ENCODE measurements at places on chromosomes 2 and 18.
A peak's percentile ranks its signal among the peaks of the same experiment; 100 is the strongest.

DNA sequence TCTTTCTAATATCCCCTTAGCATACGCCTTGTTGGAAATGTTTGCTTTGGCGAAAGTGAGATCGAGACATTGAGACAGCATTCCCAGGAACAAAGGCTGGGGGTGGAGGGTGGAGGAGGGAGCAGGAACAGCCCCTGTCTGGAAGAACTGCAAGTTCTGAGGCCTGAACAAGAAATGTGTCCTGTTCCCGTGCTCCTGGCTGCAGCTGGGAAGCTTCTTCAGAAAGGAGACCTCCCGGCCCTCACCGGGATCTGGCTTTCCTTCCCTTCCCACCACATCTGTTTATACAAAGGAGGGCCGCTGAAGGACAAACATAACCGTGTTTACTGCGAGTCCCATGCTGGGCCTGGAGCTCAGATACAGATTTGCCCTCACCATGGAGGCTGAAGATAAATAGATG, 35.9 kb downstream of the AFF3 start:
- no peak for DNase-seq

- DNase-seq: peak; percentile 17
Measured at GRCh38 chr18:43396266-43396665, 119.0 kb upstream of the SYT4 start.

DNA sequence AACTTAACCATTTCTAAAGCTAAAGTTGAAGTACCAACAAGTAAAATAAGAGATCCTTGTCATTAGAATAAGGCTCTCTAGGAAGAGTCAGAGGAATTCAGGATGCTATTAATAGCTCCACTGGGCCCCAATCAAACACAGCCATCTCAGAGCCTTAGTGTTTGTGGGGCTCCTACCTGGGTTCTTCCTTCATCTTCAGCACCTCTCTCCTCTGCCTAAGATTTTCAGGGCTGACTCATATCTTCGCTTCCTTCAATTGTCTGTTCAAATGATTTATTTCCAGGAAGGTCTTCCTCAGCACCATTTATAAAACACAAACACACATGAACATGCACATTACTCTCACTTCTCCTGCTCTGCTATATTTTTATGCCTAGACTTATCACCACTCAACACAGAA, 119.5 kb downstream of the COL6A3 start:
- no peak for DNase-seq

DNA sequence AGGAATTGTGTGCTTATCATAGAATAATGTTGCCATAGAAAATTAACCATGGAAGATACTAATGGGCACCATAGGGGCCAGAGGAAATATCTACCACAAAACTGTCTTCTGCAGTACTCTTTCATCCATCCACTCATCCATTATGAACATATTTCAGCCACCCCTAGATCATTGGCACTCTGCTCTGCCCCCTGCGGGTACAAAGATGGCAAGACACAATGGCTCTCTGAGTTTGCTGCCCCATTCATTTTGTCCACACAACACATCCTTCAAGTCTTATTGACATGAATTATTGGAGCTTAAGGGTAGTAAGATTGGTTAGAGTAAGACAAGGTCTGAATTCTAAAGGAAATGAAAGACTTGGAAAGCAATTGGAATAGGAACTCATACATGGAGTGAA, 1224.7 kb upstream of the CELF4 start:
- no peak for DNase-seq

DNA sequence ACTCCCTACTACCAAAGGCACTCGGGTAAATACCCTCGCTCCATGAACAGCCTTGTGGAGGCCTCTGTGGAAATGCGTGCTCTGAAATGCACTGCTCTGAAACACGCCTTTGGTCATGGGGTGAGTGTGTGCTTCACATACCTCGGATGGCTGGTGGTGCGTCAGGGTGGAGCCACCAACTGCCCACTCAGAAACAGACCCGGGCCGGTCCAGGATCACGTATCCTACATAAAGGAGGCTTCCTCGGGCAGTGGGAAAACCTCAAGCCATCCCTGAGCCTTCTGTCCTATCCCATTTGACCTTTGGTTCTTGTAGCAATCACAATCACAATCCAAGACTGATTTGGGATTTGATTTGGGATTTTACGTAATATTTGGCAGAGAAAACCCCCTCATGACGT, 53.5 kb upstream of the ZNF516 start:
- no peak for DNase-seq

DNA sequence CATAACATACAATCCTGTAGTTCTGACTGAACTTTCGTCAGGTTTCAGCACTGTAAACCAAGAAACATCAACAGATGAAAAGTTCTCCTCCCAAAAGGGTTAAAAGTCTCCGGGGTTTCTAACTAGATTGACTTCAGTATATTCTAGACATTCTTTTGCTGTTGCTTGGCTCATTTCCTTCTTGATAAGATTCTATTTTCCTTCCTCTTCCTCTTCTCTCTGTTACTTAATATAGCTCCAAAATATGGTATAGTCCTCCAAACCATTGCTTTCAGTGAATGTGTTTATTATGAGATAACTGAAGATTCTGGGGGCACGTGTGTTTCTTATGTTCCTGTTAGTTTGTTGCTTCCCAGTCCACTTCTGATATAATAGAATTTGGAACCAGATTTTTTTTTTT, 46.4 kb upstream of the MAP4K3 start:
- DNase-seq: no peak

DNA sequence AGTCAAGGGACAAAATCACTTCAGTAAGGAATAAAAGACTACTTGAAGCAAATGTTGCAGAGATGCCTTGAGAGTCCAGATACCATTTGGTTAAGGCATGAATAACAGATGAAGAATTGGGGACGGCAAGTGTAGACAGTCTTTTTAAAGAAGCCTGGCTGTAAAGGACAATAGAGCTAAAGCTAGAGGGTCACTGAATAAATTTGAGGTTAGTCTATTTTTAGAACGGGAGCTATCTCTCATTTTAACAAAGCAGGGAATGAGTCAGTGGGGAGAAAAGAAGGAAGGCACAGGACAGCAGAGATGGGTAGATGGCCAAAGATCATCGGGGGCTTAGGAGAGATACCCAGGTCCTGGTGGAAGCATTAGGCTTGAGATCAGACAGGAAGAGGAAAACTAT, 30.6 kb upstream of the CHN1 start:
- no peak for DNase-seq

GRCh38 chr2:130341562-130342019, 1.1 kb upstream of the IMP4 start:
- peak; percentile 3 for DNase-seq

- no peak for DNase-seq
Measured at GRCh38 chr2:242054406-242054805, 184.9 kb downstream of the RTP5 start.
